ENCODE measurements at places on chromosomes 2 and 18.

- DNase-seq, result no peak
Measured at GRCh38 chr2:20594957-20595356, 55.9 kb downstream of the HS1BP3 start.

DNA sequence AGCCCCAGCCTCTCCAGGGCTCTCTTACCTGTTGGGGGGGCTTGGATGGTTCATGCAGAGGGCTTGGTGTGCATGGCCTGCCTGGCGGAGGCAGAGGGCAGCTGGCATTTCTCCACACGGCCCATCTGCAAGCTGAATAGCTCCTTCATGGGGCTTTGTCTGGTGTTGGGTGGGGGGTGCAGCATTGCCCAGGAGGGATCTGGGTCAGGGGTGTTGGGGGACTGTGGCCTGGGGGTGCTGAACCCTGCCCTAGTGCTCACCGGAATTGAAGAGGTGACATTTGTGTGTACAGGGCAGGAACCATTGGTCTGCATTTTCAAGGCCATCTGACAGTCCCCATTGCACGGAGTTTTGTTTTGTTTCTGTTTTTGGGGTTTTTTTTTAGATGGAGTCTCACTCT is 58.8 kb upstream of the HAAO start:
- DNase-seq, result no peak

DNA sequence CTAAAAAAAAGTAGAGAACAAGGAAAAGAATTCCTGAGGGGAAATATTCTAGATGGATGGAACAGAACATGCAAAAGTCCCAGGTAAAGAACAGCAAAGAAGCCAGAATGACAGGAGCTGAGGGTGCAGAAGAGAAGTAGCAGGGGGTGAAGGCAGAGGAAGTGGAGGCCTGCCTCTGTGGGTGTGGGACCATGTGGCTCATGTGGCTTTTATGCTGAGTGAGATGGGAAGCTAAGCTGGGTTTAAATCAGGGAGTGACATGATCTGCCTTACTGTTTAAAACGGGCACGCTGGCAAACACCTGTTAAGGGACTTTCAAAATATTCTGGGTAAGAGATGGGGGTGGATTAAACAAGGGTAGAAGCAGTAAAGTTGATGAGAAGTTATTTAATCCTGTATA is 40.0 kb downstream of the GKN2 start:
- DNase-seq, result no peak

DNA sequence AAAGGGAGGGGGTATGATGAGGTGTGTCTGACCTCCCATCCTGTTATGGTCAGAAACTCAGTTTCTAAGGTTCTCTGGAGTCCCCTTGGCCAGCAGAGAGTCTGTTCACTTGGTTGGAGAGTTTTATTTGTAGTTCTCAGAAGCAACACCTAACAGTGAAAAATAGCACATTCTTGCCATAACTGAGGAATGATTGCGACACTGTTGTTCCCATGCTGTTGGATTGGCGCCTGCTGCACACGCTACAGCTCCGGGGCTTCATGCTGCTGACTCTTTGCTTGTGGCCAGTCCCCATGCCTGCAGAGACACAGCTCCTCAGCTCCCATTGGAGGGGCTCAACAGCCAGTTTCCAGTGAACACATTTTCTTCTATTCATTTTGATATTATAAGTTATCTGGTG is 42.1 kb downstream of the TPGS2 start:
- peak; percentile 90 for DNase-seq

GRCh38 chr2:136128905-136129304 is 11.0 kb upstream of the CXCR4 start:
- DNase-seq, result no peak

- no peak for DNase-seq
Measured at GRCh38 chr2:206984206-206984605, 44.9 kb downstream of the CPO start.

DNA sequence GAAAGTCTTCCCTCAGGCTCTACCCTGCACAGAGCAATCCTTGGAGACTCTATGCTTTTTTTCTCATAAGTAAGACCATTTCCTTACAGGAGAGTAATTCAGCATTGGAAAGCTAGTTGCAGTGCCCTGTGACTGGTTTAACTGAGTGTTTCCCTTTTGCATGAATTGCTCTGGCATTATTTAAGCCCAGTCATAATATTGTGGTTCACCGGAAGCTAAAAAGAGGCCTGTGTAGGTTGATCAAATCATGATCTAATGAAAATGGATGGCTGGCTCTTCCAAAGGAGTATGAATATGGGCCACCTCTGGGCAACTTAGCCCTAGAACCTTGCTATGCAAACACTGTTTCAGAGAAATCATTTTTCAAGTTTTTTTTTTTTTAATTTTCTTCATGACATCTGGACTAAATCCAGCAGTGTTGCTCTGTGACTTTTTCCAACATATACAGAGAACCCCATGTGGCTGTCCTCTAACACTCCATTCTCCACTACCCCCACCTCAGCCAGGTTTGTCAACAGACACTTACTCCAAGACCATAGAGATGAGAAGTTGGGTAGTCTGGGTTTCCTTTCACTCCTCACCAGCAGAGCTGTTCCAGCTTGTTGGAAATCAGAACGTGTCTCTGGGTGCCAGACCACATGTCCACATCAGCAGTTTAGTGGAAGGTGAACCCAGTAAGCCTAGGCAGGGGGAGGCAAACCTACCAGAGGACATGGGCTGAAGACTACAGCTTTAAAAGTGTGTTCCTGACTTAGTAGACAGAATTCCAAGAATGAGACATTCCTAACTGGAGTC is 175.2 kb upstream of the SLC14A2 start:
- DNase-seq, result no peak

GRCh38 chr2:238290091-238290509 is 1.7 kb upstream of the PER2 start:
- no peak for DNase-seq

DNA sequence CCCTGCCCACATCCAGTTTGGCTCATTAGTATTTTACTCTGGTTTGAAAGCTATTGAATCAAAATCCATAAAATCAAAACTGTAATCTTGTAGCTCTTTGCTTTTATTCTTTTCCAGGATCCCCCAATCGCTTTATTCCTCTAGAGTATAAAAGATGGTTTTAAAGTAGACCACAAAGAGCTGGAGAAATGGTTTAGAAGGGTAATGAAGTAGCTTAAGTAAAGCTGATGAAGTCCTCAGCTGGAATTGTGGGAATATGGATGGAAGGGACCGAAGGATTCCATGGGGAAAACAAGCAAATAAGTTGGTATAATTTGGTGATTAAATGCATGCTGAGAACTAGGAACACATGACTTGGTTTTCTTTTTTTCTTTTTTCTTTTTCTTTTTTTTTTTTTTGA is 12.3 kb downstream of the ARHGAP28 start:
- DNase-seq, result no peak

- no peak for DNase-seq
Measured at GRCh38 chr2:240368781-240369331, 66.6 kb upstream of the GPC1 start.

- DNase-seq, result no peak
Measured at GRCh38 chr2:62270728-62271127, 74.8 kb downstream of the B3GNT2 start.

DNA sequence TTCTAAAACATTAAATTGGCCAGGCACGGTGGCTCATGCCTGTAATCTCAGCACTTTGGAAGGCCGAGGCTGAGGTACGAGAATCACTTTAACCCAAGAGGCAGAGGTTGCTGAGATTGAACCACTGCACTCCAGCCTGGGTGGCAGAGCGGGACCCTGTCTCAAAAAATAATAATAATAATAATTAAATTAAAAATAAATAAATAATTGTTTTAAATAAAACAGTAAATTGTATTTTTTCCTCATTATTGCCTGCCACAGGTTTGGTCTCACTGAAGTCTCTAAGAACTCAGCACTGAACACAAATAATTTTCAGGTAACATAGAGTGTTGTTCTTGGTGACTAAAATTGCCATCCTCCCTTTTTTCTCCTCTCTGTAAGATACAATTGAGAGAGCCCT is 19.8 kb downstream of the COL5A2 start:
- no peak for DNase-seq

DNA sequence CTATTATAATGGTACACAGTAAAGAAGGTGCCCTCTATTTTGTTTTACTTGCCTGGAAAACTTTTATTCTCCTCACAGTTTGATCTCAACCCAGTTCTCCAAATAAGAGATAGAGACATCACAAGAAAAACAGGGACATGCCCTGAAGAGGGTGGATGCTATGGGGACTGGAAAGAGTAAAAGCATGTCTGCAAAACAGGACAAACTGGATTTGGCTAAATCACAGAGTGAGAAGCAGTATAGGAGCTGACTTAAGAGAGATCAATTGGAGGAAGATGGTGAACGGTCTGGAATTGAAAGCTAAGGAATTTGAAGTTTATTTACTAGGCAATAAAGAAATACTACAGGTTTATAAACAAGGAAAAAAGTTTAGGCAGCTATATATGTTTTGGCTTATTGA is 33.0 kb downstream of the SP140L start:
- no peak for DNase-seq

- DNase-seq, result no peak
Measured at GRCh38 chr18:21903709-21904108, 163.1 kb downstream of the MIB1 start.

- no peak for DNase-seq
Measured at GRCh38 chr2:196334710-196335109, 163.3 kb upstream of the STK17B start.

DNA sequence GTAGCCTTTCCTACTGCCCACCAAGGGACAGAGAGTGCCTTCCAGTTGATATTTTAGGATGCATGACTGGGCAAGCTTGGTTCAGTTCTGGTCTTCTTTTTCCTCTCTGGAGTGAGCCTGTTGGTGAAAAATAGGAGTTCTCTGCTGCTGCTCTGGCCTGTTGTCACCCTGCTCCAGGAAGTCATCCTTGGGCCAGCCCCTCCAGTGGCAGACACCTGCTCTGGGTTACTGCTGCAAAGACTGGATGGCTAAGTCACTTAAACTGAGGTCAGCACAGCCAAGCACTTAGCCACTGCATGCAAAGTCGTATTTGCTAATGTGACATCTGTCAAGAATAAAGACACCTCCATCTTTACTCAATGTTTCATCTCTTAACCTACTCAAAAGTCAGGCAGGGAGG is 219.6 kb upstream of the ID2 start:
- DNase-seq, result no peak

DNA sequence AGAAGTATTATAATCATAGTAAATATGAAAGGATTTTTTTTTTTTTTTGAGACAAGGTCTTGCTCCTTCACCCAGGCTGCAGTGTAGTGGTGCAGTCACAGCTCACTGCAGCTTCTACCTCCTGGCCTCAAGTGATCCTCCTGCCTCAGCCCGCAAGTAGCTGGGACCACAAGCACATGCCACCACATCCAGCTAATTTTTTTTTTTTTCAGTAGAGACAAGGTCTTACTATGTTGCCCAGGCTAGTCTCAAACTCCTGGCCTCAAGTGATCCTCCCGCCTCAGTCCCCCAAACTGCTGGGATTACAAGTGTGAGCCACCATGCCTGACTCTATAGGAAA is 301.6 kb upstream of the STON1 start:
- DNase-seq, result no peak

- DNase-seq, result no peak
Measured at GRCh38 chr2:126761256-126761980, 105.5 kb downstream of the GYPC start.

- no peak for DNase-seq
Measured at GRCh38 chr2:70191244-70191735, 471 bp upstream of the C2orf42 start.

DNA sequence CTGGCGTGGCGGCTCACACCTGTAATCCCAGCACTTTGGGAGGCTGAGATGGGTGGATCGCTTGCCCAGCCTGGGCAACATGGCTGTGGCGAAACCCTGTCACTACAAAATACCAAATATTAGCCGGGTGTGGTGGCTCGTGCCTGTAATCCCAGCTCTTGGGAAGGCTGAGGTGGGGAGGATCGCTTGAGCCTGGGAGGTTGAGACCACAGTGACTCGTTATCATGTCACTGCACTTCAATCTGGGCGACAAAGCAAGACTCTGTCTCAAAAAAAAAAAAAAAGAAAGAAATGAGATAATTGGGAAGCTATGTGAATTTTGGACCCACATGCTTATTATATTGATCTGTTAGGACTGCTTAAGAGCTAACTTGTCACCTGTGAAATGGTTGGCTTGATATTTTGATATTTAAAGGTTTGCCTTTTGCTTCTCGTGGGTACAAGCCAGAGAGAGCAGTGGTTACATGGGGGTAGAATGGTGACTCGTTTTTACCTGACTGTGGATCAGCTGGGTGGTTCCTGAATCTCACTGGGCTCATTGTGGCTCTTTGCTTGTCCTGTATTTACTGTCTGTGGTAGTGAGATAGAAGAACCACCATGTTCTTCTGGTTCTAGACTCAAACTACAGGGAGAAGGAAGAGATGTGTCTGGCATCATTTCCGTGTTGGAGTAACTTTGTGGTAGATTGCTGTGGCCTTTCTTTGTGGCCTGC is 28.9 kb downstream of the ZNF532 start:
- no peak for DNase-seq

- DNase-seq, result no peak
Measured at GRCh38 chr2:162473986-162474385, 130.1 kb downstream of the GCA start.

DNA sequence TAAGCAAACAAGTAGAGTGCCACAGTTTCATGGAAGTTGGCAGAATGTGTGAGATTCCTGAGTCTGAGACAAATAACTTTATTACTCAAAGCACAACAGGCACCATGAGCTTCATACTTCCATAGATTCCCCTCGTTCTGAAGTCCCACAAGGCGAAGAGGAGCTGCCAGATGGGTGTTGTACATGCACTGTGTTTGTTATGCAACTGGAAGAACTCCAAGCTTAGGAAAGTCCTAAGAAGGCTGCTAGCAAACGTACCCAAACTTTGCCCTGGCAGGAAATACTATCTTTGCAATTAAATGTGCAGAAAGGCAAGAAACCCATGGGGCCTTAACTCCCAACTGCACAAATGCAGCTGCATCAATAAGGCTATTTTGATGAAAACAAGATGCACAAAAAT is 1.6 kb upstream of the GCA start:
- DNase-seq, result peak; percentile 11

- DNase-seq, result no peak
Measured at GRCh38 chr18:6652098-6652497, 77.4 kb upstream of the ARHGAP28 start.

DNA sequence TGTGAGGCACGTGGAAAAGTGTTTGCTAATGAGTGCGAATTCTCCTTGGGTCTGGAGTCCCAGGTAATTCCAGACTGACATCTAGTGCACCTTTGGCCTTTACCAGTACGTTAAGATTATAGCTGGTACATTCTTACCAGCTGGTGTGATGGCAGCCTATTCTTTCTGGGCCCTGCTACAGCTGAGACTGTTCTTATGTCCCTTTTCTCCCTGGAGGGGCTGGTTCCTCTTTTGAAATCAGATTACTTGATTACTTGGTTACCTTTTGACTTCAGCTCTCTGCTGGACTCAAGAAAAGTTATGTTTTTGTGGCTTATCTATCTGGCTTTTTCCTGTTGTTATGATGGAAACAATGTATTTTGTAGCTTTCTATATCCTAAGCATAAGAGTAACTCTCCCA is 14.5 kb downstream of the CABYR start:
- no peak for DNase-seq

DNA sequence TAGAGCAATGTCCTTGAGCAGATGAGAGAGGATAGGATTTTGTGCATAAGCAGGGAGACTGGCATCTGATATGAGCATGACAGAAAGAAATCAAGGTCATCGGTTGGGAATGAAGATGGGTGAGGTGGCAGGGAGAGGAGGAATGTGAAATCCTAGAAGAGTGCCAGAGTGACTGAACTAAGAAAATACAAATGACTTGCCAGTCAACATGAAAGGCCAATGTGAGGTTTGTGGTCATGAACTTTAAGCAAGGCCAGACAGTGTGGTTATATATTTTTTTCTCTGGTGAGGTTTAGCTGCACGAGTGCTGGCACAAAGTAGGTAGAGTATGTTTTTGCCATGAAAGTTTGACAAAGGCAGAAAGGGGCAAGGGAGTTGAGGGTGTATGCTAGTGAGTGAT is 21.2 kb downstream of the QPCT start:
- peak; percentile 64 for DNase-seq

GRCh38 chr2:64781711-64782390 is 128.1 kb upstream of the SERTAD2 start:
- peak; percentile 57 for DNase-seq
